Melanocyte of skin (primary cell): ENCODE measurements at places on chromosomes 6 and 20. TPM values are rescaled to one million over a fixed set of nuclear protein-coding genes. Genes with fewer than 3 reads are reported as not detected.

The ZBP1 gene
- not detected in 2 replicates for total RNA-seq

The SRMS gene
- not detected in 2 replicates for total RNA-seq

The ENPP4 gene
- under 0.01 TPM in 1 of 2 replicates, not detected in the other for total RNA-seq

The BFSP1 gene
- total RNA-seq: 2.0 and 4.5 TPM in 2 replicates

The SLC17A4 gene
- not detected in 2 replicates for total RNA-seq

The EDEM2 gene
- 48.3 and 48.4 TPM in 2 replicates for total RNA-seq
